Neural progenitor cell (in vitro differentiated cells): ENCODE measurements at places on chromosomes 2 and 18.

DNA sequence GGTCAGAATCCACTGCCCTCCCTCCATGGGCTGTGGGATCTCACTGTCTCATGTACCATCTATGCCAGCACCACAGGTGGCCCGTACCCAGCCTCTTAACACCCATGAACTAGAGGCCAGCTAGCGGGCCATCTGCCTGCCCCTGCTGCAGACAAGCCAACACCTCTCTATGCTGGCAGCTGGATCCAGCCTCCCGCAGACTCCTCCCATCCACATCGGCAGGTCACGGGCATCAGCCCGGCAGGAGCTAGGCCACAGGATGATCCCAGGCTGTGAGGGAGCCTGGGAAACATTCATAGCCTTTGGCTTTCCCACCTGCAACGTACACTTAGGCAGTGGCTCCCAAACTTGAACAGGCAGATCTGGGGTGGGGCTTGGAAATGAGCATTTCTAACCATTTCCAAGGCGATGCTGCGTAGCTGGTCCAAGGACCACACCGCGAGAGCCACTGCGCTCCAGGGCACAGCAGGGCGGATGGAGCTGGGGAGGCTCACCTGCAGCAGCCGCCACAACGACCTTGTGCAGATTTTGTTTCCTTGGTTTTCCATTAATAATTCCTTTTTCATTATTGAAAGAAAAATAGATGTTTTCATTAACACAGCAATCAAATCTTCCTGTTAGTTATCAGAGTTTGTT lies 114.7 kb downstream of the KCNF1 start:
- no peak for DNase-seq

DNA sequence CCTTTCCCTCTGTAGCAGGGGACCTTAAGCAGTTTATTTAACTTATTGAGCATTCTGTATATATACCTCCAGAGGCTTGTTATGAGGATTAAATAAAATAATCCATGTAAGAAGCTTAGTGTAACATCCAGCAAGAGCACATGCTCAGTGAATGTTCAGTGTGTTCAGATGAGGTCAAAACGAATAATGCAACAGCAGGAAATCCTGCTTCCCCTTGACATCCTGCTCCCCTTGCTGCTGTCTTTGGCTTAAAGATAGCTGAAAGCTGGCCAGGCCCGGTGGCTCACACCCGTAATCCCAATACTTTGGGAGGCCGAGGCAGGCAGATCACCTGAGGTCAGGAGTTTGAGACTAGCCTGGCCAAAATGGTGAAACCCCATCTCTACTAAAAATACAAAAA lies 68.7 kb downstream of the COL4A4 start:
- DNase-seq: no peak

DNA sequence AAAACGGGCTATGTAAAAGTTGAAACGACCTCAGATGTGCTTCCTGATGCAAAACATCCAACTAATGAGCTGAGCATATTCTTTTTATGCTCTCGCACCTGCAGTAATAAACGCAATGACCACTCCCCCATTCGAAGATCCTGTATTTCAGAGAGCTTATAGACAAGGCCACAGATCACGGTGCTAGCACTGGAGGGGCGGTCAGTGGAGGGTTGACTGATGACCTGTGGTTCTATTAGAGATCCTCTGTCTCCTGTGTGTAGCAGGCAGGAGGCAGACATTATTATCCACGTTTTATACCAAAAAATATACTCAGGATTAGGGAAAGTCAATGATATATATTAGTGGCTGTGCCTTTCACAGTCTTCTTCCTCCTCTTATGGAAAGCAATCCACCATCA lies 457.0 kb downstream of the CNTNAP5 start:
- no peak for DNase-seq

DNA sequence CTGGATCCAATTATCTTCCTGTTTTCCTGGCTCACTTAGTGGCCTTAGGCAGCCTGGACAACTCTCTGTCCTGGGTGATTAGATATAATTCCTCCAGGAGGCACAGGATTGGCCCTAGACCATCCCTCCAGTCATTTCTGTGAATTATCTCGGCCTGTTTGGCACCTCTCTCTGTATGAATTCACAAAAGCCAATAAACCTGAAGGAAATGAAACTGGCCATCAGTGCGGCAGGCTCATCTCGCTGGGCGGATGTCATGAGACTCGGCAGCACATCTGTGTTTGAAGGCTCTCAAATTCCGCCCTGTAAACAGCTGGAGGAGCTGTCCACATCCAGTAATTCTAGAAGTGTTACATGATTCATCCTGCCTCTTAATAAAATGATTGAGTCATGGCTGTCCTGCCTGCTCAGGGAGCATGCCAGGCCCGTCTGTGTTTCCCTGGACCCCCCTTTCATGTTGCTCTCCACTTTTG lies 38.6 kb downstream of the ACOXL start:
- no peak for DNase-seq

DNA sequence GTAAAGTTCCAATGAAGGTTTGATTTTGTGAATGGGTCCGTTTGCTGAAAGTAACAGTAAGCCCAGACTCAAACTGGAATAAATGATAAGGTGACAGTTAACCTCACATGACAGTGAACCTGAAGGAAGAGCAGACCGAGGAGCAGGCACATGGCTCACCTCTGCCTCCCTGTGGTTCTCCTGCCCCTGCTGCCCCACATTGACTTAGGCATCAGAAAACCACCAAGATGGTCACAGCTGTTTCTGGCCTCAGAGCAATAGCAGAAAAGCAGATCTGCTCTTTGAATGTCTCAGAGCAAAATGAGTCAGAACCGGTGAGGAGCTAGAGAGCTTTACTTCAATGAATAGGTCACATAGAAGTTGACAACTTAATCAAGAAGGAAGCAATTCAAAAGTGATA lies 487.6 kb downstream of the METTL4 start:
- DNase-seq: peak; percentile 8

DNA sequence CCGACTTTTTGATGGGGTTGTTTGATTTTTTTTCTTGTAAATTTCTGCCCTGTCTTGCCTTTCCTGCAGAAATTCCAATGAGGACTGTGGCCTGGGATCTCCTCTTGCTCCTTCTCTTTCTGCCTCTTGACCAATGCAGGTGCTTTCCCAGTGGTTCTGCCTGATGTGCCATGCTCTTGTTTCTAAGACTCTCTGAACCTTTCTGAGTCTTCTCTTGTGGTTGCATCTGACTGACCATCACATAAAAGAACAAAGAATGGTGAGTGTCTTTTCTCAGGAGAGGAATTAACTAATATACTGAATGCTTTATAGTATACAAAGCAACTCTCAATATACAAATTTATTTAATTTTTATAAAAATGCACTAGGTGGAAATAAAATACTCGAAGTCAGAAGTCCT lies 424.6 kb downstream of the TRIB2 start:
- no peak for DNase-seq

GRCh38 chr2:47028171-47028570 lies 112.6 kb upstream of the MCFD2 start:
- no peak for DNase-seq

DNA sequence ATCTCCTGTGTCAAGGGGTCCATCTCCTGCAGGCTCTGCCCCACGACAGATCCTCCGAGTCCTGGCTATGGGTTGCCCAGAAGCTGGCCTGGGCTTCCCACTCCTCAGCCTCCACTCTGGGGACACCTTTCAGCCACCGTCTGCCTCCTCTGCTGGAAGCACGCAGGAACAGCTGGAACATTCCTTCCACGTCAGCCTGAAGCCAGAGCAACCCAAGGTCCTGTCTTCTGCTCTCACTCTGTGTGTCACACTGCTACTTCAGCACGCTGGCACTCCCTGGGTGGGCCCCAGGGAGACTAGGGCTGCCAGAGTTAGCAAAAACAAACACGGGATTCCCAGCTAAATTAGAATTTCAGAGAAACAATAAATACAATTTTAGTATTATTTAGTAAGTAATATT lies 148.8 kb downstream of the HRH4 start:
- no peak for DNase-seq

DNA sequence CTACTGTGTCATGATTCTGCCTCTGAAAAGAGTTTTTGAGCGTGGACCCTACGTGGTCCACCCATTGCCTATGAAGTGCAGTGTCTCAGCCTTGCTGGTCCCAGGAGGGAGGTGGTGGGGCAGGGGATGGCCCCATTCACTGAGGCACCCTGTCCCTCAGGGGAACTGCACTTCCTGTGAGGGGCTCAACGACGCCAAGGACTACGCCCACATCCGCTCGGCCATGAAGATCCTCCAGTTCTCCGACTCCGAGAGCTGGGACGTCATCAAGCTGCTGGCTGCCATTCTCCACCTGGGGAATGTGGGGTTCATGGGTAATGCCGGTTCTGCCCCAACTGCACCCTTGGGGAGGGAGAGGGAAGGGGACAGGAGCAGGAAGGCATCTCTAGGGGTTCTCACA lies 42.5 kb downstream of the MYO7B start:
- DNase-seq: no peak

- no peak for DNase-seq
These were observed 18.7 kb upstream of the B3GNT7 start for GRCh38 chr2:231376857-231377256.

GRCh38 chr2:144503242-144503641 lies 16.7 kb downstream of the ZEB2 start:
- no peak for DNase-seq

GRCh38 chr2:112087346-112088020 lies 32.4 kb downstream of the TMEM87B start:
- no peak for DNase-seq

DNA sequence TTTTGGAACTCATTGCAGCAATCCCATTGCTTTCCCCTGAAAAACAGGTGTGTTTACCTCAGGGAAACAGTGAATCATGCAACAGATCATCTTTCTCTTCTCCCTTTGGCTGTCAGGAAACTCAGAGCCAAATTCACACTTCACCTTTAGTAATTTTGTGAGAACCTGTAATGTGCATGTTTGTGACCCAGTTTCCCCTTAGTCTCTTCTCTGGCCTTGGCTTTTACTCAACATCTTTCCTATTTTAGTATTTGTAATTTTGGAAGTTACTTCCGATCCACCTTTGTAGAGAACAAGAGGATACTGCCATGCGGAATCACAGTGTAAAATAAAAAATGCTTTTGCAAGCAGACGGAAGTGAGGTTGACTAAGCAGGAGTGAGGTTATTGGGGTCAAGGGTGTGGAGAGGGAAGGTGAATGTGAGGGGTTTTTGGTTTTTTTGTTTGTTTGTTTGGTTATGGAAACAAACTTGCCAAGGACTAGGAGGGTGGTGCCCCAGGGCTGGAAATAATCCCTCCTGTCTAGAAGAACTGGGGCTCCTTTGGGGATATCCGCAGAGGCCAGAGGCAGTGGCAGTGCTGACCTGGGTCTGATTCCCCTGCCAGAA lies 14.0 kb downstream of the ASPRV1 start:
- DNase-seq: no peak

DNA sequence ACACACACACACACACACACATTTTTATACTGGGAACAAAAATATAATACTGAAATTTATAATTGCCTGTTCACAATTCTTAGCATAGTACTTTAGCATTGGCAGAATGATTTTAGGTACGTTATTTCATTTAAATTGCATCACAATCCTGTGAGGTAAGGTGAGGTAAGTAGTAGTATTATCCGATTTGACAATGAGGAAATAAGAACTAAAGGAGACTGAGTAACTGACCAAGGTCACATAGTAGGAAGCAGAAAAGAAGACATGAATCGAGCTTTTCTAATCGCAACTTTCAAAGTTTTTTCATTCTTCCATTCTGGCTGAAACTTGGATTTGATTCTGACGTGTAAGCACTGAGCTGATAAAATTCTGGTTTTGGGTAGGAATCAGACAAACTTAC lies 351.2 kb downstream of the KIAA1328 start:
- no peak for DNase-seq

GRCh38 chr2:95312543-95313201 lies 15.5 kb downstream of the KCNIP3 start:
- no peak for DNase-seq

- DNase-seq: no peak
These were observed 790.9 kb upstream of the GCFC2 start for GRCh38 chr2:76501641-76502040.

DNA sequence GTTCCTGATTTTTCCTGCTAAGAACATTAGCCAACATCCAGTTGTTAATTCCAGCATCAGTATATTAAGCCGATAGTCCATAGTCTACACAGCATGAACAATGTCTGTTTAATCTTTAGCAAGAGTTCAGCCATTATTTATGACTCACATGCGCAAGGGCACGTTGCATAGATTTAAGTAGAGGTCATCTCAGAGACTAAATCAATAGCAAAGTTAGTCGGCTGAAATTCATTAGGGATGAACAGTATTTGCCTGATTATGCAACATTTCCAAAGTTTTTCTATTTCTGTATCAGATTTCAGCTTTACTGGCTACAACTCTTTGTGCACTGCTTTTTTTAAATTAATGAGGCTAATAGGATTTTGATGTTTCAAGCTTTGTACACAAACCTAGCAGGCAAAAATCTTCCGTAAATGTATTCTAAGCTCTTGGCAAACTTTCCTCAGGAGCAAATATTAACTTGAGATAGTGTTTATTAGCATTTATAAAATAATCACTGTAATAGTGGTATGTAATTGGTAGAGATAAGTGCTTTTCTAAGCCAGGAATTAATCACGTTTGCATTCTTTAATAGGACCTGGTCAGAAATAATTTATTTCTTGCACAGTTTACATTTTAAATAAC lies 578.7 kb upstream of the ID2 start:
- DNase-seq: no peak

DNA sequence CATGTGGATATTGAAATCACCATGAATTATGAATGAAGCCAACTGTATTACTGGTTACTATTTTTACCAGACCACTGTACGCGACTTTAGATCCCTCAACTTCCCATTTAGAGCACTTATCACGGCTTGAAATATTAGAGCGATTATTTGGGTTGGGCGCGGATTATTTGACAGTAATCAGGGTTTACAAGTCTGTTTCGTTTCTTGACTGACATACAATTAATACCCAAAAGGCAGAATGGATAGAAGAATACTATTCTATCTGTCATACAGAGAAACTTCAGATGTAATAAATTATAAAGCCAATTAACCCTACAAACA lies 496 bp upstream of the NAPG start:
- no peak for DNase-seq

DNA sequence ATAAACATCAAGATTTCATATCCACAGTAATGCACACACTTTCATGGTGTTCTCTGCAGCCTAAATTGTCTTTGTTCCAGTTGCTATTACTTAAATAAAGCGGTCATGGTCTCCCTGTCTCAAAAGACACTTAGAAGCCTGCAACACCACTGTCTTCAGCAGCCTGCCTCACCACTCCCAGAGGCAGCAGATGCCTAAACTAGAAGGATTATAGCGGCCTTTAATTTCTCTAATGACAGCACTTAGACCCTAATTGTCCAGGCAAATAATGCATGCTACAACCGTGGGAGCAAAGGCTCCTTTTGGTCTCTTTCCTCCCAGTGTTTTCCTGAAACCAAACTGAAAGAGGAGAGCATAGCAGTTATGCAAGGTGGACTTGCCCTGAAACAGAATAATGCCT lies 248.8 kb upstream of the SLC39A10 start:
- no peak for DNase-seq

- no peak for DNase-seq
These were observed 414.4 kb upstream of the ACVR2A start for GRCh38 chr2:147430408-147430807.
